ENCODE measurements at places on chromosomes 1 and 21.
A peak's percentile ranks its signal among the peaks of the same experiment; 100 is the strongest.

DNA sequence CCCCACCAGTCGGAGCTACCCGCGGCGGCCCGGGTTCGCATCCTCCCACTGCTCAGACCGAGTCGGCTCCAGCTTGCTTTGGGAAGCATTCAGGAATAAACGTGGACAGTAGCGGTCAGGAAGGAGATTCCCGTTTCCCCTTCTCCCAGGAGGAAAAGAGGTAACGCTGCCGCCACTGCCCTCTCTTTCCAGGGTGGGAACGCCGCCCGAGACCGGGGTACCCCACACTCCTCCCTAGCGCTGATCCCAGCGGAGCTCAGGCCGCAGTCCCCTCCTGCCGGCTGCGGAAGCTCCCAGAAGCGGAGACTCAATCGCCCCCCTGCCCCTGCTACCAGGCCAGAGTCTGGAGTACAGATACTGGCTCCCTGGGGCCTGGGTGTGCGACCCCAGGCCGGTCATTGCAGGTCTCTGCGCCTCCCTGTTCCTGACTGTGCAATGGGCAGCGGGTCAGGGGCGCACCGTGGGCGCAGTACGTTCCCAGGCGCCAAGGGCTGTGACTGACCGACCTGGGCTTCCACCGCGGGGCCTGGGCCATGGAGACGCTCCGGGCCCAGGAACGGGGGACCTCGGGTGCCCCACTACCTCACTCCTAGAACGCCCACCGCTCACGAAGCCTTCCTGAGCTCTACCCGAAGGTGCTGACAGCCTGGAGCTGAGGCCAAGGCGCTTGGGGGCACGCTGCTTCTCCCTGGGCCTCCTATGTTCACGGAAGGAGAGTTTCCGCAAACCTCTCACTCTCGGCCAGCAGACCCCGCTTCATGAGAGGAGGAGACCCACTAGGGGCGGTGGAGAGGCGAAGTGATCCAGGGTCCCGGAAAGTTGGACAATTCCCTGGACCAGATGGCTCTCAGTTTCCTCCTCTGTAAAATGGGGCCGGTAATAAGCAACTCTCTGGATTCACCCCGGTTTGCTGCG, 7.8 kb downstream of the DMRTA2 start:
- no peak for DNase-seq

- DNase-seq, result no peak
These were observed 87.5 kb upstream of the FMN2 start for GRCh38 chr1:240004086-240004749.

GRCh38 chr21:35976481-35976880, 83.8 kb downstream of the SETD4 start:
- no peak for DNase-seq

- DNase-seq, result no peak
These were observed 18.0 kb downstream of the CD244 start for GRCh38 chr1:160844447-160845232.

- no peak for DNase-seq
These were observed 28.5 kb upstream of the ABCG1 start for GRCh38 chr21:42190486-42190863.

- DNase-seq, result peak; percentile 78
These were observed 52.8 kb downstream of the IGSF21 start for GRCh38 chr1:18160290-18160942.

DNA sequence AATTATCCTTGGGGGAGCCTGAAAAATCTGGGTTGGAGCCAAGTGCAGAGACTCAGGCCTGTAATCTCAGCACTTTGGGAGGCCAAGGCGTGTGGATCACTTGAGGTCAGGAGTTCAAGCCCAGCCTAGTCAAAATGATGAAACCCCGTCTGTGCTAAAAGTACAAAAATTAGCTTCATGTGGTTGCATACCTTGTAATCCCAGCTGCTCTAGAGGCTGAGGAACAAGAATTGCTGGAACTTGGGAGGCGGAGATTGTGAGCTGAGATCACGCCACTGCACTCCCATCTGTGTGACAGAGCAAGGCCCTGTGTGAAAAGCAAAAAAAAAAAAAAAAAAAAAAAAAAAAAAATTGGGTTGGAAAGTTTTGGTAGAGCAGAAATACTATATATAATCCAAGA, 1563.6 kb upstream of the PRMT6 start:
- no peak for DNase-seq

GRCh38 chr1:207581496-207582153, 63.3 kb upstream of the CR1L start:
- no peak for DNase-seq

DNA sequence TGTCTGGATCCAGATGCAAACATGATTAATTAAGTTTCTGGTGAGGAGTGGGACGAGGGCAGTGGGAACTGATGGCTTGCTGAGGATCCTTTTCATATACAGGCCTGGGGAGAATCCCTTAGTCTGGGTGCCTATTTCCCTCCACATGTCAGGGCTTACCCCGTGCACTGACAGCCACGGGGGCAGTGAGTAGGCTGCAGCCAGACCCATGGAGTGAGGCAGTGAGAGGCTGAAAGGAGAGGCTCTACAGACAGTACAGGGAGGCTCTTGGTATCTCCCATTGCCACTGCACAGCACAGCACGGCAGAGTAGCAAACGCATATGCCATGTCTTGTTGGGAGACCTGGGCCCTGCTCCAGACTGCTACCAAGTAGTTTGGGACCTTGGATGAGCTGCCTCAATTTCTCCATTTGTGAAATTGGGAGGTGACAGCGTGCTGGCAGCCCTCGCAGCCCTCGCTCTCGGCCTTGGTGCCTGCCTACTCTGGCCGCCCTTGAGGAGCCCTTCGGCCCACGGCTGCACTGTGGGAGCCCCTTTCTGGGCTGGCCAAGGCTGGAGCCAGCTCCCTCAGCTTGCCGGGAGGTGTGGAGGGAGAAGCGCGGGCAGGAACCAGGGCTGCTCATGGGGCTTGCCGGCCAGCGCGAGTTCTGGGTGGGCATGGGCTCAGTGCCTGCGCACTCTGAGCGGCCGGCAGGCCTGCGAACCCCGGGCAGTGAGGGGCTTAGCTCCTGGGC, 35.3 kb upstream of the HAO2 start:
- no peak for DNase-seq

GRCh38 chr1:51313961-51314777, 16.2 kb downstream of the TTC39A start:
- no peak for DNase-seq

- no peak for DNase-seq
These were observed 10.3 kb upstream of the S100A10 start for GRCh38 chr1:152003846-152004442.

Measured in Right ventricle myocardium inferior (tissue), 1 donor.